ENCODE measurements at places on chromosomes 16 and 17. TPM values are rescaled to one million over a fixed set of nuclear protein-coding genes. Genes with fewer than 3 reads are reported as not detected.

The RPL23 gene
- polyA plus RNA-seq, result 1,010 TPM

DNA sequence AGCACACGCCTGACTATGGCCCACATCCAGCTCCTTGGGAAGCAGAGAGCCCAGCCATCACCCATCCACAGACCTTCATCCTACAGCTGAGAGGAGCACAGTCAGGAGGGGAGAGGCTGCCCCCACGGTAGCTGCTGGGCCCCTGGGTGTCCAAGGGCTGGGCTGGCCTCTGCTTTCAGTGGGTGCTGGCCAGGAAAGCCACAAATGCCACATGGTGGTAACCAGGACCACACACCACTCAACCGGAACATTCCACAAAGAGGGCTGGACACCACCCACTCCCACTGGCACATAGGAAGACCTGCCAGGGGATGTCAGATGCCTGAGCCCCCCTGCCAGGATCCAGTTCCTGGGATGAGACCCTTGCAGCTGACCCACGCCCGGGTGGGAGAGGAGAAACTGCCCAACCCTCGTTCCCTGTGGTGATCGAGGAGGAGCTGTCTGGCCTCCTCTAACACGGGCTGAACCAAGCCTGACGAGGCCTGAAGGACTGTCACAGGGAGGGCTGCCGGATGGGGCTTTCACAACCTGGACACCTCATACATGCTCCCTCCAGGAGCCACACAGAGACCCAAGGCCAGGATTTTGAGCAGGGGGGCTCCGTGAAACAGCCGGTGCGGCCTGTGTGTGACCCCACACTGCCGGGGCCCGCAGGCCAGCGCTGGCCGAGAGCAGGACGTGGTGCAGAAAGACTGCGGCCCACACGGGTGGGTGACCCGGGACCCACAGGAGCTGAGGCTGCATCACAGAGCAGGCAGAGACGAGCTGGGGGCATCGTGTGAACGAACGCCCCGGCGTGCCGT lies 30.7 kb downstream of the PIEZO1 start:
- DNase-seq, result no peak

GRCh38 chr16:64381979-64382378 lies 739.9 kb downstream of the CDH11 start:
- DNase-seq, result no peak

DNA sequence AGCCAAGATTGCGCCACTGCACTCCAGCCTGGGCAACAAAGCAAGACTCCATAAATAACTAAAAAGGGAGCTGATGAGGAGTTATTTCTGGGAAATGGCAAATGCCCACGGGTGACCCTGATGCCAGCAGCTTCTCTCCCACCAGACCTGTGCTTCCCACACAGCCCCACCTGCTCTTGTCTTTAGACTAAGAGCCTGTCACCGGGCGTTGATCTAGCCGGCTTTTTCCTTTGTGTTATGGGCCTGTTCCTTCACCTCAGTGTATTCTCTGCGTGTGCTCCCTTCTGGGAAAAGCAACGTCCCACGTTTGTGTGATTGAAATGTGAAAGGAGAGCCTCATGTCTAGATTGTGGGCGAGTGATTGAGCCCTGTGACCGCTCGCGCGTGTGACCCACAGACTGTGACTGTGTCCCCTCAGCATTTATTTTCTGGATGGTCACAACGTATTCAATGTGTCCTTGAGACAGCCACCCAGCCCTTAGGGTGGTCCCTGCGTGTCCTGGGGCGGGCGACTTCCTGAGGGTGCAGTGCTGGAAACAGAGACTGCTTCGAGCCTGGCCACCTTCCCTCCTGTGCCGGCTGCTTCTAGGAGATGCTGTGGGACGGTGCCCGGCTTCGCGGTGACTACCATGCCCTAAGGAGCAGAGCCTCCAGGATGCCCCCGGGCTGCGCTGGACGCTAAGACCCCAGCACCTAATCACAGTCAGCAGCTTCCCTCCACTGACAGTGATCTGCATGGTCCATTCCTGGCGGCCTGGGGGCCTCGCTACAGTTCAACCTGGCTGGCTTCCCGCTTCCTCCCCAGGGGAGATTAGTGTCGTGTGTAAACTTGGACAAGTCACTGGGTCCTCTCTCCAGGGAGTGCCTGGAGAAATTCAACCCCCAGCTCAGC lies 7.8 kb upstream of the RNPS1 start:
- no peak for DNase-seq

- no peak for DNase-seq
These were observed 5.9 kb upstream of the KPNA2 start for GRCh38 chr17:68029512-68030215.

DNA sequence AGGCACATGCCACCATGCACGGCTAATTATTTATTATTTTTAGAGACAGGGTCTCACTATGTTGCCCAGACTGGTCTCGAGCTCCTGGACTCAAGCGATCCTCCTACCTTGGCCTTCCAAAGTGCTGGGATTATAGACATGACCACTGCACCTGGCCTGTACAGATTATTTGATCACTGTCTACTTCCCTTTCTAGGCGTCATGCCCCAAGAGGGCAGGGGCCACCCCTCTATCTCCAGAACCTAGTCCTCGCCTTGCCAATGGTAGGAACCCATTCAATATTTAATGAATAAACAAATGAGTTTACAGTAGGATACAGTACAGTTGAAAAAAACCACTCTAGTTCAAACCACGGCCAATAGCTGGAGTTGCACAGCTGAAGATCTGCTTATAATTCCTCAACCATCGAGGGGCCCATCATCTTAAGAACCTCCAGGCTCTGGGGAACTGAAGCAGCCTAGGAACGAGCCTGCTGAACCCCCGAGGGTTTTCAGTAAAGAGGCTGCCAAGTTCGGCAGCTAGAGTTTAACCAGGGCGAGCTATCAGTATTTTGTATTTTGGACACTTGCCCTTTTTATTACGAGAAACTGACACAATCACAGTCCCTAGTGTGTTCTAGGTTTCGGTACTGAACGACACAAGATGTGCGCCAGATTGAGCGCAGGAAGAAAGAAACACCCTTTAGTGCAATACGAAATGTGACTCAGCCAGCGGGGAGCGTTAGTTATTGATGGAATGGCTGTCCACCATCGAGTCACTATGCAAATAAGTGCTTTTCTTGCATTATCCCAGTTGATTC lies 14.6 kb downstream of the ADCY9 start:
- no peak for DNase-seq

Measured in CD8-positive, alpha-beta memory T cell (primary cell).